ENCODE measurements at places on chromosomes 2 and 18.

DNA sequence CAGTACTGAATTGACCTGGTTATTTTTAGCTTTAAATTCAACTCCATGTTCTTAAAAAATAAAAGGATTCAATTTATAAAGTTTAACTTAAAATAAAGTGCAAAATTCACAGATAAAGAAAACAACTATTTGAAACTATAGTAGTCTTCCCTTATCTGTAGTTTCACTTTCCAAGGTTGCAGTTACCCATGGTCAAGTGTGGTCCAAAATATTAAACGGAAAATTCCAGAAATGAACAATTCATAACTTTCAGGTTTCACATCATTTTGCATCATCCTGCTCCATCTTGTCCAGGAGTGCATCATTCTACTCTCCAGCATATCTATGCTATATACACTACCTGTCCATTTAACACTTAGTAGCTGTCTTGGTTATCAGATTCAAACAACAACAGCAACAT lies 54.5 kb upstream of the ZNF804A start:
- DNase-seq, result no peak

GRCh38 chr2:65402323-65402722 lies 30.1 kb downstream of the SPRED2 start:
- no peak for DNase-seq

GRCh38 chr2:48695991-48696390 lies 59.5 kb downstream of the LHCGR start:
- no peak for DNase-seq

- DNase-seq, result no peak
Measured at GRCh38 chr2:96694816-96695455, 44.9 kb downstream of the LMAN2L start.

DNA sequence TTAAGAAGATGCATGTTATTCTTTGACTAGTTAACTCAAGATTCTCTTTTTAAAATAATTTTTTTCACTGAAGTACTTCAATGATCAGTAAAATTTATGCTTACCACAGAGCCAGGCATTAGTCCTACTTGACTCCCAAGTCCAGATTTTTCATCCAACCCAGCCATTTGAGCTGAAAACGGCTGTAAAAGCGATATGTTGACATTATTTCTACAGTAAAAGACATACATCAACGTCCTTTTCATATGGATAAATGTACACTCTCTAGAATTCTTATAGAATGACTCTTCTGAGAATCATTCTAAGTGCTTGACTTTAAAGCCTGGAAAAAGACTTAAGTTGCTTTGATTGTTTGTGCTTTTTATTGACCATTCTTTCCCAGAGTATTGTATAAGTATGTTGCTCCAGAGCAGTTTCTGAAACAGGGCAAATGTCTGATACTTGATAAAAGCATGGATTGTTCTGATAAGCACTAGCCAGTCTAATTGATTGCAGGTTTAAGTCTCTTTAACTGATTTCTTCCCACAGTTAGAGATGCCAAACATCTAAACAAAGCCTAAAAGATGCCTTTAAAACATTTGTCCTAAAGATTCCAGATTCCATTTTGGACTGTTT lies 90.9 kb downstream of the COL5A2 start:
- no peak for DNase-seq
